Right atrium auricular region (tissue), 2 donors: ENCODE measurements at places on chromosomes 1 and 21.

DNA sequence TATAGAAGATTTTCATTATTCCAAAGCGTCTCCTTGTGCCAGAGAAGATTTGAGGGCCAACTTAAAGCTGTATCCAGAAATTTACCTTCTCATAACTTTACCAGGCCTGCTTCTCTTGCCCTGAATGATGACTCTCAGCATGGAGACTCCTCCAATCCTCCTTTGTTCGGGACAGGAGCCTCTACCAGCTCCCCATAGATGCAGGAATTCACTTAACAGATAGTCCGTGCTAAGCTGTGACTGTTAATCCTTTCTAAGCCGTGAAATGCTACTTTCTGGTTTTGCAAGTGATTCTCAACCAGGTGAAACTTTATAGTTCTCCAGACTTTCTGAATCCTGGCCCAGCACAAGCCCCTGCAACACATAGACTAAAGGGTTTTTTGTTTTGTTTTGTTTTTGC, 31.8 kb upstream of the KCND3 start:
- DNase-seq = no peak

DNA sequence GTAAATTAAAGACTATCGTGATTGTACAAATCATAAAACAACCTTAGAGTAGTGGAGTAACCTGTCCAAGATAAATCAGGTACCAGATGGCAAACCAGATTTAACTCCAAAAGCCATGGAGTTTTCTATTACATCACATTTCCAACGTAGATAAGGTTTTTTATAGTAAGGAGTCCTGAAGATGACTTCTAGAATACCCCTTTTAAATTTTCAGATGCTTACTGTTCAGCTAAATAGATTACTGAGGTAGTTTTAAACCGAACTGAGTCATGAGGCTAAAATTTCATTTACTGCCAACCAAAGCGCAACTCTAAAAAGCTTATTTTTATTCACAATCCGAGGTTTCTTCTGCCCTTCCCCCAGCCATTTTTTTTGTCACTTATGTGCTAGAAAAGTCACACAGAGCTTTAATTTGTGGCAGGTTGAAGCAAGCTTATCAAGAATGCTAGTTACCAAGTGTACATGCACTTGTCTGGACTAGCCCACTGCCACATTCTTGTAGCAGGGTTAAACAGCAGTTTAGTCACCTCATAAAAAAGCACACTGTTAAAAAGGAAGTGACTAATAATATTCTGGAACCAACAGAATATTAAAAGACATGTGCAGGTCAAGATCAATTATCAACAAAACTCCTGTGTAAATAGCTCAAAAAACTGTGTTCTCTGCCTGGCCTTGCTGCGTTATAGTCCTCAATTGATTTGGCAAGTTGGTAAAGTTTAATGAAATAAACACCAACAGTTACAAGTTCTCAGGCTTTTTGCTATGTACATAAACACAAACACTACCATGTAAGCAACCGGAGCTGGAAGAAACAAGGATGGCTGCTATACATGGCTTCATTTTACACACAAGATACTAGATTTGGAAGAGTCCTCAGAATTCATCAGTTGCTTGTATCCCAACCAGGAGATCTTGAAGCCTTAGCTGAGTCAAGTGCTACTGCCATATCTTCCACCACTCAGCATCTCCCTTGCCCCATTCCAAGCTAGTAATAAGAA, 180.3 kb upstream of the DMRTA2 start:
- DNase-seq = no peak

DNA sequence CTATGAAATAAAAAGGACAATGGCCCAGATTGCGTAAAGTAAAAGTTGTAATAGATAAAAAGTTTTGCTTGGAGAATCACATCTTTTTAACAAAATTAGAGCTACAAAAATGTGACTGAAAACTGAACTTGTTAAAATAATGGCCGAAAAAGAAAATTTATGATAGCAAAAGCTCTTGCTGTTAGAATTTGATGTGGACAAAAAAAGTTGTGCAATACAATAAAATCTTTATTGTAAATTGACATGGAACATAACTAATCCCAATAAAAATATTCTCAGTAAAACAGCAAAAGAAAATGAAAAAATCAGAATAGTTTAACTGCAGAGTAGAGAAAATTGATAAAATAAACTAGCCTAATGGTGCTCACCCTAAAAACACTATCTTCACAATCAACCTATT, 11.4 kb upstream of the CAMSAP2 start:
- DNase-seq = no peak

DNA sequence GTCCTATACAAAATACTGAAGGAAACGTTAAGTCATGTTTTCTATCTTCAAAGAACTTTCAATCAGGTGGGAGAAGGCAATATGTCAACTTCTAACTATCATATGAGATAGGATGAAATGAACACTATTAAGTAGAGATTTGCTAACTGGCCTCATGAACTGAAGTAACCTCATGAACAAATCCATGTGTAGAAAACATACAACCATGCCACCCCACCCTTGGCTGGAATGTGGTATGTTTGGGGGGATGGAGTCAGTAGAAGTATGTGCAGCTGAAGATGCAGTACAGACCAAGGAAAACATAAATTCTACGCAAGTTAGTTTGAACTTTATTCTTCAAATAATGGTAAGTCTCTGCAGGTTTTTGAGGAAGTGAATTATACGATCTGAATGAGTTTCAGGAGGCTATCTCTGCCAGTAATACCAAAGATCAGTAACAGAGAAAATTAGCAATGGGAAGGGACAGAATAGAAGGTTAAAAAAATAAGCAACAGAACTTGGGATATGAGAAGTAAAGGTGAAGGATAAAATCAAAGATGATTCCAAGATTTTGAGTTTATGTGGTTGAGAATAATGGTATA, 4.5 kb downstream of the TRMT1L start:
- DNase-seq = no peak
